Stimulated activated CD4-positive, alpha-beta T cell treated with anti-CD3 and anti-CD28 coated beads, Interleukin-4, amount 100 ng/mL, for 1 hour (primary cell): ENCODE measurements at places on chromosomes 7 and 10.
A peak's percentile ranks its signal among the peaks of the same experiment; 100 is the strongest.

DNA sequence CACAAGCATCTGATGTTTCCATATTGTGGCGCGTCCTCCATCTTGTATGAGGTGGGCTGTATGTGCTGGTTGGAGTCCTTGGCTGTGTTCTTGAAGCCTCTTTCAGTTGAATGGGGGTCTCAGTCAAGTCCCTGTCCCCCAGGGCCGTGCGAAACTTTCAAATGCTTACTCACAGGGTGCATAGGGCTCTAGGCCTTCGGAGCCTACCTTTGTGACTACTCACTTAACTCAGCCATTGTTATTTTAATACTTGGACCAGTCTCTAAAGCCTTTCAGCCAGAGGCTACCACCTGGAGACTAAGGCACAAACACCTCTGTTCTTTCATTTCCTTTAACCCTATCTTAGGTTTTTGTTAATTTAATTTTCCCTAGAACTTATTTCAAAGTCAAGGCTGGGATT, 785.9 kb downstream of the GATA3 start:
- no peak for DNase-seq

- no peak for DNase-seq
Observed at GRCh38 chr7:114979388-114979787, 57.5 kb downstream of the MDFIC start.

DNA sequence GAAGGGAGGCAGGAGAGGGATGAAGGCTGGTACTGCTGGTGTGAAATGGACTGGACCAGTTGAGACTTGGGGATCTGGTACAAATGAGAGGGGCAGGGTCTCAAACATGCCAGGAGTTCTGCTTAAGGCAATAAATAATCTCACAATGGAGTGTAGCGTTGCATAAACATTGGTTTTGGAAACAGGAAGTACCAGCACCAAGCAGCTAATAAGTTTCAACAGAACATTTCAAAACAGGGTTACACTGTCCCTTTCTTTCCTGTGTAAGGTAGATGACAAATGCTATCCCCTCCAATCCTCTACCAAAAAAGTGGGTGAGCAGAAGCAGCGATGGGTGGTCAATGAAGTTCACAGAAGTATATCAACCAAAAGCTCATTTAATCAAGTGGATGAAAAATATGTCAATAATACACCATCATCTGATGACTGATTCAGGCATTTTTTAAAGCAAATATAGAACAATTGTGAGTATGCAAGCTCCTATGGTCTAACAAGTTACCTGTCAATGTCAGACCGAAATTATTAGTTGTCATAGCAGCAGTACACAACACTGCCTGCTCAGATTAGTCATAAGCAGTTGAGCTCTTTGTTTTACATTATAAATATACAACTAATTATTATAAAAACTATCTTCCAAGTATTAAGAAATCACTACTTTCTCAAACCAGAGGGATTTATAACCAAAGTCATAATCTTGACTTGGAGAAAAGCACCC, 220.0 kb downstream of the FAM107B start:
- DNase-seq, result no peak

- DNase-seq, result no peak
Observed at GRCh38 chr10:60555700-60556099, 166.0 kb upstream of the ANK3 start.

DNA sequence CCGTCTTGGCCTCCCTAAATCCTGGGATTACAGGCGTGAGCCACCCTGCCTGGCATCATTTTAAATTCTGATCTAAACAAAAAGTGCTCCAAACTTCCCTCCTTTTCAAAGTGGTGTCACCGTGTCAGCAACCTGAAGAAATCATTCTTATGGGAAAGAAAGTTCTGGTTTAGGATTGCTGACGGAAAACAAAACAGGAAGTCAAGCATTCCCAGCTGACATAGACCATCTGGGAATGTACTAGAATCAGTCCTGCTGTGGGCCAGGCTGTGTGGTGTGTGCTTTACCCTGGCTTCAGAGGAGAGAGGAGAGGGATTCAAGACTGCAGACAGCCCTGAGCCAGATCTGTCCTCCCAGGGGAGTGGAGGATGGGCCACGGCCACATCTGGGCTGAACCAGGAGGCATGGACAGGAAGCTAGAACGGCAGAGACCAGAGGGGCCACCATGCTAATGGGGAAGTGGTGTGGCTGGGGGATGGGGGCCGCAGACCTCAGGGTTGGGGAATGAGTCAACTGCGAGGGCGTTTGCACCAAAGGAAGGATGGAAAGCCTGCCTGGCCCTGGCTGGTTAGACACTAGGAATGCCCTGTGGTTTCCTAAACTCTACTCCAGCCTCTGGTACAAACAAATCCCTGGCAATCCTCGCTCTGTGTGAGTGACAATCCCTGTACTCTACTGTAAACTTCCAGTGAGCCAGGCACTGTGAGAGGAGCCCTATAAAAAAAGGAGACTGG, 16.7 kb upstream of the CLIP2 start:
- DNase-seq, result peak; percentile 3

DNA sequence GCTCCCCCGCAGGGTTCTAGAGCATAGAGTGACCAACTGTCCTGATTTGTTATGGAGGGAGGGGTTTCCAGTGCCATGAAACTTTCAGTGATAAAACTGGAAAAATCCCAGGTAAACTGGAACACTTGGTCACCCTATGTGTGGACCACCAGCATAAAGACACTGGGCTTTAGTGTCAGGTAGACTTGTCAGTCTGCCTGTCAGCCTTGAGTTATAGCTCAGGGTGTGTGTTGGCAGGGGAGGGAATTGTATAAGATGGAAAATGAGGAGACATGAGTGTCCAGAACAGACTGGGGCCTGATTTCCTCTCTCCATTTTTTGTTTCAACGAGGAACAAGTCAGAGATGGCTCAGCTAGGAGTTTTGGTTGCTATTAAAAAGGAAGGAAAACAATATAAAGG, 10.2 kb upstream of the EFCAB10 start:
- no peak for DNase-seq

GRCh38 chr10:26468700-26469099, 30.6 kb downstream of the APBB1IP start:
- no peak for DNase-seq

DNA sequence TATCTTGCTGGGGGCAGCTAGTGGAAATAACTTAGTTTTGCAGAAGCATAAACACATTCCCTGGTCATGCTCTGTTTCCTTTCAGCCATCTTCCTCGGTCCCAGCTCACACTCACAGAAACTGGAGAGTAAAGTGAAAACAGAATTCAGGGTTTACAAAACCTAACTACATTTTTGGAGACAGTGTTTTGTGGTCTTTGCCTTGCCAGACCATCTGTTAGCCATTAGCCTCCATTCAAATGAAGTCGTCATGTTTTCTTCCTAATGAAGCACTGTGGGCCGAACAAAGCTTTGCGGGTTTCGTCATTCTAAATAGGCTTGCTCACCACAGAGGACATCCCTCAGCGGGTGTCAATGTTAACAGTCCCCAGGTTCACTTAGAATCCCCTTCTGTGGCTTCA, 214.6 kb upstream of the TMEM72 start:
- no peak for DNase-seq

DNA sequence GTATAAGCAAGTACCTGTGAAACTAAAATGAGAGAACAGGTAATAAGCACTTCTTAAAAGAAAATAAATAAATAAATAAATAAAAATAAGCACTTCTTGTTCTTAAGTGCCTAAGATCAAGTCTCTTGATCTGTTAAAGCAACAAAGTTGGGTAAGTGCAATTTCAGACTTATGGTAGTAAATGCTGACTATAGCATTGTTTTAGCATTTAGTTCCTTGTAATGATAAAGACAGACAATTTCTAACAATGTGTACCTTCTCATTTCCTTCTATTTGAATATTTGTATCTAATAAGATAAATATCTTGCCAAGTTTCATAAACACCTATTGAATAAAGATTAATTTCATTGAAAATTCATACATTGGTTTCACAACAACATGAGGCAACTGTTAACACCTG, 87.4 kb downstream of the GALNT11 start:
- DNase-seq, result no peak

DNA sequence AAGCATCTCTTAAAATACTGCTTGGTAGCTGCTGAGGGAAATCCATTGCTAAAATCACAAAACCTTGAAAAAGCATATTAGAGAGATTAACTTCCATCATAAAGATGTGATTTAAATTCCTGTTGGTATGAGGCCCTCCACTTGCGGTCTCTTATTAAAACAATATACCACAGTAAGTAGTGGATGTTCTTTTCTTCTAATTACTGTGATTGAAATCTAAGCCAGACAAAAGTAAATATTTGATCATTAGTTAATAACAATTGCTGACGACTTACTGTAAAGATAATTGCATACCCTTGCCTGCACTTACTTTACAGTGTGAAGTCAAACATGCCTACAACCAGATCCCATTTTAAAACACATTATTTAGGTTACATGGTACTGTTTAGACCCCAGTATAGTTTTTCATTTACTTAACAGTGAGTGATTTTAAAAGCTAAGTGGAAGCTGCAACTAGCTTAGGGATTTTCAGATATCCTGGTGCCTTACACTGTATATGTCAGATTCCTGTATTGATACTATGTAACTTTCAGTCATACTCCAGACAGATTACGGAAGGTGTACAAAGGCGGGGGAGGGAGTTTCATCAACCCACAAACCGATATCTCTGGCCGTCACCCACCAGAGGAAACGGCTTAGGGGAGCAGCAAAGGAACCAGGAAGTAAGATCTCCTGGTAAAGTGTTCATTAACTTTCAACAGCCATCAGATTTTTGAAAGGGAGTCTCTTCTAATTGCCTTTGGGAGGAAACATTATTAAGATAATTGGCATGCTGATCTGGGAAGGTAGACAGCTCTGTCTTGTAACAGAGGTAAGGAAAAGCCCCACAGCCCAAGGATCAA, 986 bp downstream of the NRP1 start:
- DNase-seq, result no peak

- no peak for DNase-seq
Observed at GRCh38 chr10:22705527-22705926, 8.9 kb downstream of the PIP4K2A start.

DNA sequence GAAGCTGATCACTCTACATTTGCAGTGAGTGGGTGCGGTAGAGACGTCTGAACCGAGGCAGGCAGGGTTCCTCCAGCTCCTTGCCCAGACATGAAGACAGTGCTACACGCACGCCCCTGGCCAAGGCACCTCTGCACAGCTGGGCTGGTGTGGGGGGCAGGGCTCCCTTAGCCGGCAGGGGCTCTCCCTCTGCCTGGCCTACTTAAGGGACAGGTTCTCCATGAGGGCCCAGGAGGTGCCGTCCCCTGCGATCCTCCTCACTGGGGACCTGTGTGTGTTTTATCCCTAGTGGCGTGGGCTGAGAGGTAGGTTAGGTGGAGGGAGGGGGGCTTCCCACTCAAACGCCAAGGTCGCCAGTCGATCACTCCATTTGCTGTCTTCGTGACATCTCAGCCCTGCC, 35.3 kb downstream of the IL15RA start:
- no peak for DNase-seq

- no peak for DNase-seq
Observed at GRCh38 chr7:131596785-131597184, 40.4 kb upstream of the PODXL start.

- DNase-seq, result no peak
Observed at GRCh38 chr10:133158756-133159610, 1.0 kb upstream of the KNDC1 start.

DNA sequence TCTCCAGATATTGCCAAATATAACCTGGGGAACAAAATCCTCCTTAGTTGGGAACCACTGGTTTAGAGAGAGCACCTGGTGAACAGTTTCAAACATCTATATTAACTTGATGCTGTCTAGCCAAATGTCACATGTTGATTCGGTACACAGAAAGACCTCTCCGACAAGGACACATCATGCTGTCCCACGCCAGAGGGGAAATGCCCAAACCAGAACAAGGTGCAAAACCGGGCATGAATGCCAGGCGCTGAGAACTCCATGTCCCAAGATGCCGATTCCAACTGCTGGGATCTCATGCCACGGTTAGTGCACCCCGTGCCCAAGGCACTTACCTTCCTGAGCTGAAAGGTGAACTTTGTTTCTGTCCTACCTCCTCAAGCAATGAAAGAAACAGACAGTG, 100.8 kb downstream of the SFMBT2 start:
- DNase-seq, result no peak

DNA sequence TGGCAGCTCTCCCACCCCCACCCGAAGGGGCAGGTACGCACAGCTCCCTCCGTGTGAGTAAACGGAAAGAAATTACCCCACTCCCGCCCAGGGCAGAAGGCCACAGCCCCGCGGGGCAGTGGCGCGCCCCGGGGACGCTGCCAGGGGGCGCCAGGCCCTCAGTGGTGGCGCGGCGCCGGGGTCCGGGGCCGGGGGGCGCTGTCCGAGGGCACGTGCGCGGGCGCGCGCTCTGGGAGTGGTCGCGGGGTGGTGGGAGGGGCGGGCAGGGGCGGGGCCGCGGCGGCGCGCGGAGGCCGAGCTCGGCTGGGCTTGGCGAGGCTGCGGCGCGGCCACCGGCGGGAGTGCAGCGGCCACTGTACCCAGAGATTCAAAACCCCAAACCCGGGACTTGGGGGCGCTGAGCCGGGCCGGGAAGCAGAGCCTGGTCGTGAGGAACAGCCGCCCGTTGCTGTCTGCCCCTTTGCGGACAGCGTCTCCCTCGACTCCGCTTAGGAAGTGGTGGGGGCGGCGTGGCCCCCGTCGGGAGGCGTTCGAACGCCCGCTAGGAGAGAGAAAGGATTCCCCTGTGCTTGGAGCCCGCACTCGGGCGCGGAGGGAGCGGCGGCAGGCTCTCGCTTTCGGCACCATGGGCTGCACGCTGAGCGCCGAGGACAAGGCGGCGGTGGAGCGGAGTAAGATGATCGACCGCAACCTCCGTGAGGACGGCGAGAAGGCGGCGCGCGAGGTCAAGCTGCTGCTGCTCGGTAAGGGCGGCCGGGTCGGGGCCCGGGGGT, at the start of gene GNAI1:
GNAI1 (plus strand) TSS at position 296 of the 773 bp plus-strand sequence; CDS start at position 626, 330 bp downstream.
- DNase-seq, result peak; percentile 15

DNA sequence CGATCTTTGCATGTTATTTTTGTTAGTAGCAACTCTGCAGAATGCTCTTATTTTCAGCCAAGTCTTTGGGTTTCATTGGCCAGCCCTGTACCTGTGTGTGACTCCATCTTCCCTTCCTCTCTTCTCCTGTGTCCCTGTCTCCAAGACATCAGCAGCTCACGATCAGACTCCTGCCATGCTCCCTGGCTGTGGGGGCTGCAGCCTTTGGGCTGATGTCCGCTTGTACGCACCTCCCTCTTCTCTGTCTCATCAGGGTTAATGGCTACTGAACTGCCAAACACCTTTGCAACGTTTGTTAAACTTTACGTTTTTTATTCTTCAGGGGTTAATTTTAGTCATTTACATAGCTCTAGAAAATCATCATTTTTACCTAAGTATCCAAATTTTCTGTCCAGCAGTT, 103.5 kb upstream of the RET start:
- DNase-seq, result no peak
